Stimulated activated CD8-positive, alpha-beta memory T cell treated with anti-CD3 and anti-CD28 coated beads, Interleukin-7, amount 100 ng/mL, for 1 hour (primary cell): ENCODE measurements at places on chromosomes 11 and 22.

DNA sequence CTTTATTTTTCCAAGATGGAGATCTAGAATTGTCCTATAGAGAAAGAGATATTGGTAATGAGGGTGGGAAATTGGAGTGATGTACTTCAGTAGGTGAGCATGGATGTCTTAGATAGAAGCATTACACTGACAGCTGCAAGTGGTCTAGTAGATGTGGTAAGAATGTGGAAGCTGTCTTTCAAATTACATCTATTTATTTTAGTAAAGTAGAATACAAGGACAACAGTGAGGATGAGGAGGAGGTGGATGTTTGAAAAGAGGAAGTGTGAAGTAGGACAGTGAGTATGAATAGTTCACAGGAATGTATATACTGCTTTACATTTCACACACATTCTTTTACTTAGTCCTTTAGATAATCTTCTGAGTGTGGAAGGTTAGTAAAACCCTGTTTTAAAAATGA is 64.2 kb downstream of the HIPK3 start:
- no peak for DNase-seq

GRCh38 chr11:119422809-119423508 is at the start of gene THY1:
TSS of gene THY1 (minus strand) at chr11:119423172. CDS start at chr11:119420905, 2,267 bp downstream.
- DNase-seq: no peak

GRCh38 chr22:46830841-46831240 is 68.4 kb downstream of the TBC1D22A start:
- no peak for DNase-seq

DNA sequence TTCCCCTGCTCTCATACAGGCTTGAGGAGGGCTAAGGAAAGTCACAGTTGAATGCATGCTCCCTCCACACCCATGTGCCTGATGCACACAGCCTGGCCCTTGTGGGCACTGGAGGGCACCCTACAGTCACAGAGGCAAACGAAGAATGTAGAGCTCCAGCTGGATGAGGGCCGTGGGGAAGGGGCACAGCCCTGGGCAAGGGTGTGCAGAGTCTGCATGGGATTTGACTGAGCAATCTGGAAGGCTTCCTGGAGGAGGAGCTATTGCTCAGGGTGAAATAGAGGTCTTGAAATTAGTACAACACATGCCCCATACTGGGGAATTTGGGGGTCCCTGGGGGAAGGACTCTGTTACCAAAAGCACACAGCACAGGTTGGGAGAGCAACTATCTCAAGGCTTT is 64.0 kb downstream of the KCNQ1 start:
- DNase-seq: no peak

DNA sequence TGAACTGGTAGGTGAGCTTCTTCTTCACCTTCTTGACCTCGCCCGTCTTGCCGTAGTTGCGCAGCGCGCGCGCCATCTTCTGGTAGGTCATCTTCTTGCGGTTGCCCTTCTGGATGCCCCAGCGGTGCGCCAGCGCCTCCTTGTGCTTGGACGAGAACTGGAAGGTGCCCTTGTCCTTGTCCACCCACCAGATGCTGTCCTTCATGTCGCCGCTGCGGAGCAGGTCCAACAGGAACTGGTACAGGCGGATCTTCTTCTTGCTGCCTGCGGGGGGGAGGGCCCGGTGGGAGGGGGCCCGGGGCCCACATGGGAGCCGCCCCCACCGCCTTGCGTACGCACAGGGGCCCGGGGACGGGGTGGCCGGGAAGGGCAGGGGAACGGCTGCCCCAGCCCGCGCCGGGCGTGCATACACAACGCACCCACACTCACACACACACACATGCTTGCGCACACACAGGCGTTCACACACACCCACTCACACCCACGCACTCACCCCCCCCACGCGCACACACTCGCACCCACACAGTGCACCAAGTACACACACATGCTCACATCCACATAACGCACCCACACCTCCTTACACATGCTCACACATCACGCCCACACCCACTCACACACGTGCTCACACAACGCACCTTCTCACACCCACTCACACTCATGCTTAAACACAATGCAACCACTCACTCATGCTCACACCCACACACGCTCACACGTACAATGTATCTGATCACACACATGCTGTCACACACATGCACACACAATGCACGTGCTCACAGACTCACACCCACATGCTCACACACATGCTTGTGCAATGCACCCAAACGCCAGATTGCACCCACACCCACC is 3.0 kb upstream of the MYBPC3 start:
- DNase-seq: no peak

- no peak for DNase-seq
These were observed 3.4 kb downstream of the PTGDR2 start for GRCh38 chr11:60852117-60852981.

- no peak for DNase-seq
These were observed 2.6 kb downstream of the ACER3 start for GRCh38 chr11:76863196-76863777.

DNA sequence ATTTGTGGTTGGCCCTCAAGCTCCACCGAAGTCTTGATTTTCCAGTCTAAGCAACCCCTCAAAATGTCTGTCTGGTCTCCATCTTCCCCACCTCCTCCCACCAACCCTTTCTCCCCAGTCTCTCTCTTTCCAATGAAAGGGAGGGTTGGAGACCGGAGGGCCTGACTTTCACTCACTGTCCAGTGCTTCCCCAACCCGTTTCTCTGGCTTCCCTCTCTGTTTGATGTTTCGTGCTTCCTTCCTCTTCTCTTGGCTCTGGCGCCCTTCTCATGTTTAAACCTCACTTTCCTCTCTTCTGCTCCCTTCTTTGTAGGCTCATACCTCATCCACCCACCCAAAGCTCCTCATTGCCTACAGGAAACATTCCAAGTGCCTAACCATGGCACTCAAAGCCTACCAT is 11.1 kb upstream of the VPS37C start:
- DNase-seq: no peak

DNA sequence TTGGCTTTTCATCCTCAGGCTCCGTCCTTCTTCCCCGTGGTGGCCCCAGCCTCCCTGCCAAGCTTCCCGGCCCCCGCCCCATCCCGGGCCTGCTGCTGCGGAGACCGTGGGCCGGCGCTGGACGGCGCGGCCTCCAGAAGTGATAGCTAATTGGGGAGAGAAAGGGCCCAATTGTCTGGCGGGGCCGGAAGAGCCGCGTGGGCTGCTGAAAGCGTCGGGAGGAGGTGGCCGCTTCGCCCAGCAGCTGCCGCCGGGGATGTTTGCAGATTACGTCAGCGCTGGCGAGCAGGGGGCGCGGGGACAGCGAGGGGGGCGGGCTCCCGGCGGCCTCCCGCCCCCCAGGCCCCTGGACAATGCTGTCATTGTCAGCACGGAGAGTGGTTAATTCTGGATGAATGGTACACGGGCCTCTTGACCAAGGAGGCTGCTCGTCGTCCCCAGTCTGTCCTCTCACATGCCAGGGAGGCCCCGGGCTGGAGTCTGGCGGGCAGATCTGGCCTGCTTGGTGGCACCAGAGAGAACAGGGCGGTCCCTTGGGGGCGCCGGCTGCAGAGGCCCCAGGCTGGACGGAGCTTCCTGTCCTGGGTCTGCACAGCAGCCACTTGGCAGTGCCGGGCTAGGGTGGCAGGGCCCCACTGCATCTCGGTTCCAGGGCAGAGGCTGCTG is 1.6 kb downstream of the SMIM38 start:
- no peak for DNase-seq

DNA sequence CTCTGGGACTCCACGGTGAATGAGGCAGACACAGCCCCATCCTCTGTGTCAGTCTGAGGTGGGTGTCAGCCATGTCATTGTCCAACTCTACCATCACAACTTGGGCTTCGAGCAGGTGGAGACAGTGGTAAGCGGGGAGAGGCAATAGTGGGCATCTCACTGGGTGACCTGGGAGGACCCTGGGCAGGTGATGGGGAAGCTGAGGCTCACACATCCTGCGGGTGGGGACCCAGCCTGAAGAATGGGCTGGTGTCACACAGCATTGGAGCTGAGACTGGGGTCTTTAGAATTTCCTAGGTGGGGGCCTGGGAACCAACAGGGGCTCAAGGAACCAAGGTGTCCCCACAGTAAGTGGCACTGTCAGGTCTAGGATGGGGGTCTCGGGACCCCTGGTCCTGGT is 7.0 kb upstream of the SMARCB1 start:
- no peak for DNase-seq
